B cell (primary cell): ENCODE measurements at places on chromosomes 2 and 18.

DNA sequence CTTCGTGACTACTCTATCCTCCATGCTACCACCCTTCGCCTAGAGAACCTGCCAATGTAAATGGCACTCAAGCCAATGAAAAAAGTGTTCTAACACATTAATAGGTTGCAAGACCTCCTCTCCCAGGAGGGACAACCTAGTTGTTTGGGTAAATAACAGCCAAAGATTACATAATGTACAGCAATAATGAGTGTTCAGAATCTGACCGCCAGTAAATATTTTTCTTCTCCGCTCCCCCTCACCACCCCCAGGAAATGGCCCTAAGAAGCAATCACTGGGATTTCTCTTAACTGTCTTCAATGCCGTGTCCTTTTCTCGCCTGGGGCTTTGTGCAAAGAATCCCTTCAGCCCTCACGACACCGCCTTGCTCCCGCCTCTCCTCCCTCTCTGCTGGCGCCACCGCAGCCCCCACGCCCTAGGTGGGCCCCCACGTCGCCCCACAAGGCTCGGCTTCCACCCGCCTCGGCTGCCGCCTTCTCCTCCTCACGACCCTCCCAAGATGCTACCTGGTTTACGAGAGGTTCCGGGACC is 458 bp downstream of the HYCC2 start:
- DNase-seq: no peak
- peaks cover 1% of the 10 kb centered on the region for H3K36me3 ChIP-seq
- peak overlapping the region; percentile 58 for H3K27ac ChIP-seq
- H3K27me3 ChIP-seq: no peaks in the 10 kb centered on the region
- peaks cover 18% of the 10 kb centered on the region for H3K4me1 ChIP-seq

- no peak overlapping the region for H3K4me3 ChIP-seq
- H3K4me1 ChIP-seq: peaks cover 35% of the 10 kb centered on the region
- no peaks in the 10 kb centered on the region for H3K27me3 ChIP-seq
- no peaks in the 10 kb centered on the region for H3K36me3 ChIP-seq
- peak overlapping the region; percentile 72 for H3K27ac ChIP-seq
Measured at GRCh38 chr2:84882775-84883550, 2.1 kb upstream of the TRABD2A start.

DNA sequence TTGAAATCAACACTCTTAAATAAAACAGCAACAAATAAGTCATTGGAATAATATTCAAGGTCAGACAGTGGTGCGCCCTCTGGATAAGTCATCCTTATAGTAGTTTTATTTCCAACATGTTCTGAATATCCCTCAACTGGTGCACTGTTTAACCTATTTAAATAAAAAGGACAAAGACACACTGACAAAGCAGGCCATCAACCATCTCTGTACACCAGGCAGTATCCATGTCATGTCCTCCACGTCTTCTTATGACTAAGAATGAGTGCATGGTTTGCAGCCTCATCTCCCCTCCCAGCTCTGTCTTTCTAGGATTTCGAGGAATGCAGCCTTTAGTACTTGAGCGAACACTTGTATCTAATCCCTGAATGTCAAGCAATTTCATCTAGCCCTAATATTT is 42.4 kb downstream of the ST3GAL5 start:
- no peak overlapping the region for H3K4me3 ChIP-seq
- H3K4me1 ChIP-seq: peaks cover 10% of the 10 kb centered on the region
- H3K27ac ChIP-seq: no peak overlapping the region

DNA sequence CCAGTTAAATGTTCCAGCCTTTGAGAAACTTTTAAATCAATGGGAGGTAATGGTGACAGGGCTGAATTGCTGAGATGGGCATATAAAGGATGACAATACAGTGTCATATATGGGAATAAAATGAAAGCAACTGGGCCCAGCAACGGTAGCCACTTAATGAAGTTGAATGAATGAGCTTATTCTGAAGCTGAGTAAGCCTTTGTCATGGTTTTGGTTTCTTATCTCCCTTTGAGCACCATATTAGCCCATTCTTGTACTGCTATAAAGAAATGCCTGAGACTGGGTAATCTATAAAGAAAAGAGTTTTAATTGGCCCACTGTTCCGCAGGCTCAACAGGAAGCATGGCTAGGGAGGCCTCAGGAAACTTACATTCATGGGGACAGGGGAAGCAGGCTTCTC is 3.5 kb upstream of the THUMPD2 start:
- H3K4me3 ChIP-seq: no peak overlapping the region
- no peaks in the 10 kb centered on the region for H3K27me3 ChIP-seq
- H3K4me1 ChIP-seq: peaks cover 26% of the 10 kb centered on the region
- no peak overlapping the region for H3K27ac ChIP-seq
- DNase-seq: no peak

- H3K27me3 ChIP-seq: no peaks in the 10 kb centered on the region
- no peak overlapping the region for H3K27ac ChIP-seq
- DNase-seq: no peak
- H3K4me1 ChIP-seq: no peaks in the 10 kb centered on the region
- H3K4me3 ChIP-seq: no peak overlapping the region
Measured at GRCh38 chr2:45124456-45124855, 115.2 kb upstream of the SIX2 start.

- no peaks in the 10 kb centered on the region for H3K27me3 ChIP-seq
- no peaks in the 10 kb centered on the region for H3K36me3 ChIP-seq
- DNase-seq: no peak
Measured at GRCh38 chr2:215479536-215480240, 43.8 kb upstream of the FN1 start.

- H3K27me3 ChIP-seq: no peaks in the 10 kb centered on the region
- DNase-seq: no peak
- no peak overlapping the region for H3K4me3 ChIP-seq
Measured at GRCh38 chr2:9819551-9819950, 23.7 kb upstream of the TAF1B start.

DNA sequence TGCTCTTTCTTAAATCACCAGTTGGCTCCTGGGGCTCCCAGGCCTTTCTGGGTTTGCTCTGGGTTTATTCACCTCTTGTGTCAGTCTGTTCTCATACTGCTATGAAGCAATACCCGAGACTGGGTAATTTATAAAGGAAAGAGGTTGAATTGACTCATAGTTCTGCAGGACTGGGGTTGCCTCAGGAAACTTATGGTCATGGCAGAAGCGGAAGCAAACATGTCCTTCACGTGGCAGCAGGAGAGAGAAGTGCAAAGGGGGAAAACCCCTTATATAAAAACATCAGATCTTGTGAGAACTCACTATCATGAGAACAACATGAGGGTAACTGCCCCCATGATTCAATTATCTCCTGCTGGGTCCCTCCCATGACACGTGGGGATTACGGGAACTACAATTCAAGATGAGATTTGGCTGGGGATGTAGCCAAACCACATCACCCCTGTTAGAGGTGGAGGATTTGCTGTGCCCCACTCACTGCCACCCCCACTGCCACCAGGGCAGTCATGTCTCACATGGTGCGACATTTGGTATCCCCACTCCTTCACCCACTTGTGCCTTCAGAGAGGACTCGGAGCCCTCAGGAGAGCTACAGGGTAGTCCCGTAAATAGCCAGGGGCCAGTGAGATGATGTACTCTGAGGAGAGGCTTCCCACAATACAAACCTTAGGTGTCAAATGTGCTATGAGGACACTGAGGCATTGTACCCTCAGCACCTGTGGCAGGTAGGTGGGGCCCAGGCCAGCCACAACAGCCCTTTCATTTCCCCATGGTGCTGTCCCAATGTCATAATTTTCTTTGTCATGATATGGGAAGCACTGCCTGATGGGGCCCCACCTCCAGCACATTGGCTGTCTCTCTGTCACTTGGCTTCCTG is 35.7 kb downstream of the CDC42EP3 start:
- H3K4me1 ChIP-seq: peaks cover 33% of the 10 kb centered on the region
- H3K27me3 ChIP-seq: no peaks in the 10 kb centered on the region
- H3K4me3 ChIP-seq: no peak overlapping the region
- H3K27ac ChIP-seq: peak overlapping the region; percentile 93

- H3K4me3 ChIP-seq: no peak overlapping the region
- no peaks in the 10 kb centered on the region for H3K36me3 ChIP-seq
- no peak overlapping the region for H3K27ac ChIP-seq
- DNase-seq: no peak
- H3K4me1 ChIP-seq: no peaks in the 10 kb centered on the region
- no peaks in the 10 kb centered on the region for H3K27me3 ChIP-seq
Measured at GRCh38 chr18:31325051-31325450, 7.1 kb downstream of the DSG1 start.

GRCh38 chr2:224831530-224831929 is 115.4 kb upstream of the CCDC195 start:
- no peaks in the 10 kb centered on the region for H3K27me3 ChIP-seq
- no peak overlapping the region for H3K27ac ChIP-seq
- H3K36me3 ChIP-seq: peaks cover 3% of the 10 kb centered on the region
- no peak for DNase-seq
- H3K4me3 ChIP-seq: no peak overlapping the region

DNA sequence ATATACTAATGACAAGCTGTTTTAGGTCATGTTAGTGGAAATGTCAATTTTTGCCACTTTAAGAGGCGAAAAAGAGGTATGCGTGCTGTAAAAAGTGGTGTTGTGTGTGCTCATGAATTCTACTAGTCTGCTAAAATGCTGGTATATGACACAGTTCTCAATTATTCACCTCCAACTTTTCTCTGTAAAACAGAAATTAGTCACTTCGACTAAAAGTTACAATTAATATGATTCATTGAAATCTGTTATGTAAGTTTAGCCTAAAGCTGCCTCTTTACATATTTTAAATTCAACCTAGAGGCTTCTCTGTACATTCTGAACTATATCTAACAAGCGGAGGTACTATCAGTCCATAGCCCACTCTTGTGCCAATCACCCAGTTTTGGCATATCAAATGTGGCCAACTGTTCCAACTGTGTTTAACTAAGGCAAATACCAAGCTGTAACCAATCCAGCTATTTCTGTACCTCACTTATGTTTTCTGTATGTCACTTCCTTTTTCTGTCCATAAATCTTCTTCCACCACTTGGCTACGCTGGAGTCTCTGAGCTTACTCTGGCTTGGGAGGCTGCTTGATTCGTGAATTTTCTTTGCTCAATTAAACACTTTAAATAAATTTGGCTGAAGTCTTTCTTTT is 20.8 kb downstream of the BAZ2B start:
- H3K27ac ChIP-seq: no peak overlapping the region
- H3K4me1 ChIP-seq: no peaks in the 10 kb centered on the region
- H3K36me3 ChIP-seq: no peaks in the 10 kb centered on the region
- H3K4me3 ChIP-seq: no peak overlapping the region

DNA sequence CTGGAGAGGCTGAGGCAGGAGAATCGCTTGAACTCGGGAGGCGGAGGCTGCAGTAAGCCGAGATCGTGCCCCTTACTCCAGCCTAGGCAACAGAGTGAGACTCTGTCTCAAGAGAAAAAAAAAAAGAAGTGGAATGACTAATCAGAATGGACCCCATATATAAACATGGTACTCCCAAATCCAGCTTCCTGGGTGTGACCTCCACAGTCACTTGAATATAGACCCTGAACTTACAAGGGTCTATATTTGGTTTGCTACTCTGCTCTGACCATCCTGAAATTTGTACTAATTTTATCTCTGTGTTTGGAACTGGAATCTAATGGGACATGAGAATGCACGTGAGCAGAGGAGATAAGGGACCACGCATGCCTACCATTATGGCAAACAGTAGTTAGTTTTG is 275.0 kb downstream of the TNS1 start:
- no peaks in the 10 kb centered on the region for H3K36me3 ChIP-seq
- no peak overlapping the region for H3K27ac ChIP-seq
- no peak for DNase-seq
- no peaks in the 10 kb centered on the region for H3K27me3 ChIP-seq
- no peaks in the 10 kb centered on the region for H3K4me1 ChIP-seq
- H3K4me3 ChIP-seq: no peak overlapping the region

DNA sequence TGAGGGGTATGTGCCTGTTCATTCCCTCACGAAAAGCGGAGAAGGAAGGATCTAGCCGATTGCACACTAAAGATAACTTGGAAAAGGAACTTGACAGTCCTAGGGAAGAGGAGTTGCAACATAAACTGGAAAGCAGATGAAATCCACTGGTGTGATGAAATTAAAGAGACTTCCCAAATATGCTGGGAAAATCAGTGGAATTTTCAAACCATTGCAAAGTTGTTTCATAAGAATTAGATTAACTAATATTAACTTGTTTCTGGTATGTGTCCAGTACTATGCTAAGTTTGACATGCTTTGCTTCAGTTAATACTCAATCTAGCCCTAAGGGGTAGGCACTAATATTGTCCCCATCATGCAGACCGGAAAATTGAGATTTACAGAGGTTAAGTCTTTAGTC is 222.7 kb downstream of the IKZF2 start:
- no peaks in the 10 kb centered on the region for H3K36me3 ChIP-seq
- H3K27me3 ChIP-seq: no peaks in the 10 kb centered on the region
- no peaks in the 10 kb centered on the region for H3K4me1 ChIP-seq
- H3K27ac ChIP-seq: no peak overlapping the region

DNA sequence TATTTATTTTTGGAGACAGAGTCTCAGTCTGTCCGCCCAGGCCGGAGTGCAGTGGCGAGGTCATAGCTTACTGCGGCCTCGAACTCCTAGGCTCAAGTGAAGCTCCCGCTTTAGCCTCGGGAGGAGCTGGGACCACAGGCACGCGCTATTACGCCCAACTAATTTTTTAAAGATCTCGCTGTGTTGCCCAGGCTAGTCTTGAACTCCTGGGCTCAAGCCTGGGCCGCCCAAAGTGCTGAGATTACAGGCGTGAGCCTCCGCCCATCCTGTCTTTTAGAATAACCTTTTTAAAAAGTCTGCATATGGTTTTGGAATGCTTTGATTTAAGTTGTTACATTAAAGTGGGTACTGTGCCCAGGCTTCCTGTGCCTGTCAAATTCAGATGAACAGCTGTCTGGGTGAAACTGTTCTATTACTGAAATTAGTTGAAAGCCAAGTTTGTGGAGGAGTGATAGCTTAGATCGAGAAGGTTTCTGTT is 944 bp downstream of the RAB3GAP1 start:
- DNase-seq: peak; percentile 15
- H3K27ac ChIP-seq: peak overlapping the region; percentile 99
- H3K27me3 ChIP-seq: no peaks in the 10 kb centered on the region
- H3K4me3 ChIP-seq: peak overlapping the region; percentile 96

GRCh38 chr18:11808001-11808855 is 43.0 kb upstream of the CHMP1B start:
- H3K27ac ChIP-seq: no peak overlapping the region
- H3K4me1 ChIP-seq: no peaks in the 10 kb centered on the region
- no peak for DNase-seq
- H3K4me3 ChIP-seq: no peak overlapping the region

- H3K36me3 ChIP-seq: no peaks in the 10 kb centered on the region
- no peak overlapping the region for H3K4me3 ChIP-seq
- H3K4me1 ChIP-seq: no peaks in the 10 kb centered on the region
- H3K27me3 ChIP-seq: no peaks in the 10 kb centered on the region
- no peak overlapping the region for H3K27ac ChIP-seq
- DNase-seq: no peak
Measured at GRCh38 chr18:51890762-51891161, 449.2 kb upstream of the DCC start.

DNA sequence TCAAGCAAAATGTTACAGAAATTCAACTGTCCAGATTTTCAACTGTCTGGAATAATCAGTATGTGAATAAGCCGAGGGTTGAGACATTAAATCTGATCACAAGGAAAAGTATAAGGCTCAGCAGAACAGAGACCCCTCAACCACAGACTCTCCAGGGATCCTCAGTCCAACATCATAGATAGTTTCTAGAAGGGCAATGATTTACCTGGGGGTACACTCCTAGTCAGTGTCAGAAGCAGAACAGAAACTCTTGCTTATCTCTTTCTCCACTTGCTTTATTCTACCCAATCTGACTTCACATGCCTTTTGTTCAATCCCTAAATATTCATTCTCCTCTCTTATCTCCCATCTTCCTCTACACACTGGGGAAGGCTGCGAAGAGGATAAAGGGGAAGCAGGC is 36.4 kb downstream of the ICOS start:
- H3K4me3 ChIP-seq: no peak overlapping the region
- no peak for DNase-seq
- no peak overlapping the region for H3K27ac ChIP-seq
- H3K36me3 ChIP-seq: no peaks in the 10 kb centered on the region
- H3K4me1 ChIP-seq: no peaks in the 10 kb centered on the region
- no peaks in the 10 kb centered on the region for H3K27me3 ChIP-seq
